ENCODE measurements at places on chromosomes 5 and 9.

GRCh38 chr5:143174714-143175398, 228.6 kb downstream of the NR3C1 start:
- DNase-seq, result no peak

DNA sequence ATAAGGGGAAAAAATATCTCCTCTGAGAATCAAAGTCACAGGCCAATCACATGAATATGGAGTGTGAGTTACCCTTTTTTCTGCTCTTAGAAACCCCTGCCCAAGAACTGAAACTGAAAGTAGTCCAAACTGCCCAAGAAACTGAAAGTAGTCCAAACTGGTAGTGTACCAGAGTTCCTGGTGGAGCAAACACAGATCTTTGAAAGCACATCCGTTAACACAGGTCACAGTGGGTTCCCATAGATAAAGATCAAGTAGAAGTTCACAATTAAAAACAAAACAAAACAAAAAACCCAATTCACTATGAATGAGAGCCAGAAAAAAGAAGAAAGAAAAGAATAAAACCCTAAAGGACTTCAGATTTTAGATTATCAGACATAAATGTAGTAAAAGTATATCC, 332.4 kb upstream of the EFNA5 start:
- DNase-seq, result no peak

- no peak for DNase-seq
These were observed 28.6 kb upstream of the EPB41L4B start for GRCh38 chr9:109349421-109349846.

DNA sequence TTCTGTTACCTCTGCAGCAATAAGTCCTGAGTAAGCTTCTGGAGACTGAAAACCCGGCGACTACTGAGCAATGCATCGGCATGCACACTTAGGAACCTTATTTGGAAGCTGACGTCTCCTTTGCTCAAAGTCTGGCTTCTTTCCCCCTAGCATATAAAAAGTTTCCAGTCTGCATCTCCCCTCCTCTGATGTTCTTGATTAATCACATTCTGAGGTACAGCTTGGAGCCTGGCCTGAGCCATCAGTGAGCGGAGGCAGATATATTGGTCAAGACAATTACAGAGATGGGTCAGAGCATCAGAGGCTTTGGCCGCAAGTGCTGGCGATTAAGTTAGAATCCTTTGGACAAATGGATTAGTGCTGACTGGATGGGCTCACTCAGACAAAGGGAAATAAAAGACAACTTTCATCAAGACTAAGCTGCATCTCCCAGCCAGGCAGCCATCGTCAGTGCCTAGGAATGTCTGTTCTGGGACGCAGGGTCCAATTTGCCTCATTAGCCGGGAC, 140.7 kb downstream of the MTX3 start:
- no peak for DNase-seq

- DNase-seq, result peak; percentile 55
These were observed 12.8 kb downstream of the NOTCH1 start for GRCh38 chr9:136532799-136533774.

DNA sequence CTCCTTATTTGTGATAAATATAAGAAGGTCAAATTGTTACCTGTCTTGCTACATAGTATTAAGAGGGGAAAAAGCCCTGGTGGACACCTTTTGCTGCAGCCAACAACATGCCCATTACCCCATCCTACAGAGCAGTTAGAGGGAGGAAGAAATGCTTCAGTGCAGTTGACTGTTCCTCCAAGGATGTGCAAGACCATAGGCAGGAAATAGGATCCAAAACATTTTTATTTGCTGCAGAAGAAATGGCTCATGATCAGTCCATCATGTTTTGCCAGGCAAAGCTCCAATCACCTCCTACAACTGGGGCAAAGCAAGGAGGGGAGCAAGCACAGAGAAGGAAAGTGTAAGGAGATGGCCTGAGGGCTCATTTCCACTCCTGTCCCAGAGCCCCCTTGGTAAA, 399.1 kb upstream of the PIK3R1 start:
- DNase-seq, result no peak

Data from stimulated activated CD4-positive, alpha-beta T cell treated with anti-CD3 and anti-CD28 coated beads, TNF-alpha, amount 100 ng/mL, for 1 hour (primary cell).